GM13977 (cell line): ENCODE measurements at places on chromosomes 7 and 10.

- no peak for DNase-seq
Measured at GRCh38 chr10:49153971-49154370, 20.1 kb upstream of the FAM170B start.

DNA sequence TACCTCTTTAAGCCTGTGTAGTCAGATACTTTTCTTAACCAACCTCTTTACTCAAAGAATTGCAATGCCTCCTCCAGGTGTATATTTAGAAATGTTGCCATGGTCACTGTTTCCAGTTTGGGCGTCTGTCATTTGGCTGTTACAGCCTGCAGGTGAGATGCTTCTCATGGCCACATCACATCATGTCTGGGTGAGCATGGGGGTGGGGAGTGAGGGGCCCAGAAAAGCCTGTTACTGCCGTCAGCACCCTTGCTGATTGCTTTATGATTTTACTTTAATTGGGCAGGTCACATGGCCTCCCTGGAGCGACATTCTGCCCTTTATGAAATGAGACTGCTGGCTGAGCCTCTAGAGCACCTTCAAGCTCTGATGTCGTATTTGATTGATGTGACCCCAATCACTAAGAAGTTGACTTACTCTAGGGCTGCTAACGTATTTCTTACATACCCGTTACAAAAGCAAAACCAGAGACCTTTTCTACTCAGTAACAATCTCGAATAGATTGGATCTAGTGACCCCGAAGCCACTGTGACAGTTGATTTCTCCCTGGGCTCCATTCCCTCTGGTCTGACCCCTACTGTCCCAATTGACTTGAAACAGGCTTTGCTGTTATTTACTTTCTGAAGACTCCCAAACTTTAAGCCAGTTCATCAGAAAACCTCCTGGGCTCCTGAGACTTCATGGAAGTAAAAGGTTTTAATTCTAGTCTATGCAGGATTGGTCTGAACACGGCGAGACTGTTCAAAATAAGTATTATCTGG, 60.7 kb downstream of the OTUD1 start:
- DNase-seq: no peak

- no peak for DNase-seq
Measured at GRCh38 chr7:746155-747061, 19.3 kb upstream of the PRKAR1B start.

- DNase-seq: no peak
Measured at GRCh38 chr10:53127686-53128085, 355.1 kb upstream of the MBL2 start.

- no peak for DNase-seq
Measured at GRCh38 chr7:222716-223041, 30.3 kb downstream of the FAM20C start.

DNA sequence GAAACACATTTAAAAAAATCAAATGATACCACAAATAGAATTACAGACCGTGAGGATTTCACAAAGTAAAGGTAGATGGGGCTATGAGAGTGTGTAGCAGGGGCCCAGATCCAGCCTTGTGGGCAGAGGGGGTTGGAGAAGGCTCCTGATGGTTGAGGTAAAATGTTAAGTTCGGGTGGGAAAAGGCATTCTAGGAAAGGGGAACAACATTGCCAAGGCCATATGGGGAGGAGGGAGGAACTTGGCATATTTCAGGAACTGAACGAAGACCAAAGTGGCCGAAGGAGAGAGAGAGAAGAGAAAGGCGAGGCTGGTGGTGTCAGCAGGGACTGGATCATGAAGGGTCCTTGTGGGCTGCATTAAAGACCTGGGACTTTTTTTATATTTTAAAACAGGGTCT, 98.9 kb downstream of the CARD11 start:
- no peak for DNase-seq

GRCh38 chr10:131072651-131073468, 238.7 kb downstream of the TCERG1L start:
- DNase-seq: no peak

GRCh38 chr10:103273041-103273441, 3.9 kb upstream of the INA start:
- no peak for DNase-seq

DNA sequence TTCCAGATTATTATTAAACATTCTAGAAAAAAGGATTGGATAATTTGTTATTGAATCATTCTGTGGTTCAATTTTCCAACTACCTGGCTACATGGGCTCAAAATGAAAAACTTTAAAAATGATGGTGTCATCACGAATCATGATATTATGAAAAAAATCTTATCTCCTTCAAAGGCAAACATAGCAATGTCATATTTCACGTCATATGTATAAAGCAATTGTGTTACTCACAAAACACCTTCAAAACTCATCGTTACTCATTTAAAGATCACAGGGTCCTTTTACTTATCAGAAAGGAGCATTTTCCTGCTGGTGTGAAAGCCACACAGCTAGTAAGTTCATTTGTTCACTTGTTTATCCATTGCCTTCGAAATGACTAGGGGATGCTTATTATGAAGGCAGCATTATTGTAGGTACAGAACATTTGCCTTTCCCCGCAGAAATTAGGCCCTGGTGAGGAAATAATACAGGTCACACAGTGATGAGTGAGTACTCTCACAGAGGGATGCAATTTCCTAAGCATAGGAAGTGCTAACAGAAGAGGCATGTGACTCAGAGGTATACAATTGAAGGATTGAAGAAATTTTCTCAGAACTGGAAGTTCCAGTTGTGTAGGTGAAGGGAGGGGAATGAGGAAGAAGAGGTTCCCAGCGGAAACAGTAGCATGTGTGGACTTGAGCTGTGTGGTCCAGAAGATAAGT, 478.7 kb downstream of the INHBA start:
- DNase-seq: no peak

GRCh38 chr10:21479570-21480315, 45.7 kb downstream of the SKIDA1 start:
- no peak for DNase-seq

GRCh38 chr10:13891128-13892000, 304.6 kb downstream of the PRPF18 start:
- peak; percentile 73 for DNase-seq
